ENCODE measurements at places on chromosomes 2 and 18. TPM values are rescaled to one million over a fixed set of nuclear protein-coding genes. Genes with fewer than 3 reads are reported as not detected.

The ADCYAP1 gene
- not detected for total RNA-seq

The ATOH8 gene
- total RNA-seq: 30.1 TPM

The KIF1A gene
- total RNA-seq: 0.71 TPM

The MDH1B gene
- total RNA-seq: 1.2 TPM

The ANTXR1 gene
- 127 TPM for total RNA-seq

The MSTN gene
- total RNA-seq: not detected

The SPIRE1 gene
- total RNA-seq: 16.4 TPM

The RAB6C gene
- total RNA-seq: not detected

The FHOD3 gene
- total RNA-seq: 2.9 TPM

The DTNA gene
- total RNA-seq: 0.35 TPM

The COL3A1 gene
- 0.22 TPM for total RNA-seq

The TWIST2 gene
- 8.5 TPM for total RNA-seq

Data from A549 treated with AZD2906 at 1 μM for 4 hours (cell line).